ENCODE measurements at places on chromosomes 16 and 17.

GRCh38 chr17:44575403-44575802 is 18.1 kb downstream of the FZD2 start:
- DNase-seq, result no peak

DNA sequence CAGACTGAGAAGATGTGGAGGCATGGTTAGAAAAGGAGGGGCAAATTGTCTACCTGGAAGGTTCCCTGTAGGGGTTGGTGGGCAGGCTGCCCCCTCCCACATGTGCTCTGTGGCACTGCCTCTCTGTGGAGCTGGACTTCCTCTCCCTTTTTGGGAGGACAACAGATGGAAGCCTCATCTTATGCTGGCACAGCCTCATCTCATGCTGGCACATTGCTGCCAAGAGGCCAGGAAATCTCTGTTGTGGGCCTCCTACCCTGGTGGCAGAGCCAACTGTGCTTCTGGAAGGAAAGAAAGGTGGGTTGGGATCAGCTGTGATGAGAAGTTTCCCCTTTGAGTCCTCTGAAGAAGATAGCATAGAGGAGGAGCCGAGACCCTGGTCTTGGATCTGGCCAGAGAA is 19.7 kb upstream of the BRD7 start:
- DNase-seq, result no peak

- no peak for DNase-seq
Measured at GRCh38 chr16:66587881-66588600, 8.8 kb downstream of the CMTM2 start.

- no peak for DNase-seq
Measured at GRCh38 chr17:44738214-44738906, 20.4 kb upstream of the ADAM11 start.

DNA sequence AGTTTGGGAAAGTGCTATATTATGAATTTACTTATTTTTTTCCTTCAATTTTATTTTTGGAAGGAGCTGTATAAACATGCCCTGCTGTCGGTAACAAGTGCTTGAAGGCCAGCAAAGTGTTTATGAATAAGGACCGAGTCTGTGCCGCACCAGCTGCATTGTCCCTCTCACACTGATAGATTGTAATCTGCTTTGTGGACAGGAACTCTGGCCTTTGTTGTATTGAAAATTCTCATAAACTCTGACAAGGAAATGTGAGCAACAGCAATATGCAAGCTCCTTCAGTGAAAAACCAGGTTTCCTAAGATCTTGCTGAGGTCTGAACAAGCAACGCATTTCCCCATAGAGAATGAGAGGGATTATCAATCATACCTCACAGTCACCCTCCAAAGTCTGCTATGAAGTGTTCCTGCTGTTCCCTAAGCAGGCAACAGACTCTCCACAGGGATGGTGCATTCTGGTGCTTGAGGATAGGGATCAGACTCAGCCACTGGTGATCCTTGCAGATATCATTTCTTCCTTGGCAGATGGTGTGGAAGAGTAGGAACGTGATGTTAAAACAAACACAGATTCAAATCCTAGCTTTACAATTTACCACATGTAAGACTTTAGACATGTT is 109.6 kb downstream of the KCNJ2 start:
- DNase-seq, result no peak

DNA sequence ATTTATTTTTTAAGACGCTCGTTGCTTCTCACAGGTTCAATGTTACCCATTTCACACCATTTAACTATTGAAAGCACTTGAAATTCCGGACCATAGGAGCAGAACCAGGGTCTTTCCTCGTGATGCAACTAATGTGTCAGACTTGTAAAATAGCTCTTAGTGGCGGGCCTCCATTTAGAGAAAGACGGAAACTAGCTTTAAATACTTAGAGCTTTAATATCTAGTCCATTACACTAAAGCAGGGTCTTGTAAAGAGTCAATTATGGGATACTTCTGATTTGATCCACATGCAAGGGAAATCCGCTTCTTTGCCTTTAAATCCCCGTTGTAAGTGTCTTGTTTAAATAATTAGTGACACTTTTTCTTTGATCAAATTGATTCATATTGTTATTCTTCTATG is 56.6 kb downstream of the NACA2 start:
- no peak for DNase-seq
